ENCODE measurements at places on chromosomes 16 and 17.

GRCh38 chr16:66752958-66753357, 1.5 kb upstream of the DYNC1LI2 start:
- no peak for DNase-seq

- peak; percentile 55 for DNase-seq
Measured at GRCh38 chr17:2336852-2337543, at the start of gene SGSM2. Gene SGSM2, plus strand, starts transcription at chr17:2337501. Its CDS starts 188 bp downstream, at chr17:2337689.

- peak; percentile 45 for DNase-seq
Measured at GRCh38 chr17:1108765-1109605, 70.8 kb downstream of the ABR start.

GRCh38 chr16:35741546-35741945, 2282.1 kb downstream of the TP53TG3F start:
- DNase-seq: no peak

DNA sequence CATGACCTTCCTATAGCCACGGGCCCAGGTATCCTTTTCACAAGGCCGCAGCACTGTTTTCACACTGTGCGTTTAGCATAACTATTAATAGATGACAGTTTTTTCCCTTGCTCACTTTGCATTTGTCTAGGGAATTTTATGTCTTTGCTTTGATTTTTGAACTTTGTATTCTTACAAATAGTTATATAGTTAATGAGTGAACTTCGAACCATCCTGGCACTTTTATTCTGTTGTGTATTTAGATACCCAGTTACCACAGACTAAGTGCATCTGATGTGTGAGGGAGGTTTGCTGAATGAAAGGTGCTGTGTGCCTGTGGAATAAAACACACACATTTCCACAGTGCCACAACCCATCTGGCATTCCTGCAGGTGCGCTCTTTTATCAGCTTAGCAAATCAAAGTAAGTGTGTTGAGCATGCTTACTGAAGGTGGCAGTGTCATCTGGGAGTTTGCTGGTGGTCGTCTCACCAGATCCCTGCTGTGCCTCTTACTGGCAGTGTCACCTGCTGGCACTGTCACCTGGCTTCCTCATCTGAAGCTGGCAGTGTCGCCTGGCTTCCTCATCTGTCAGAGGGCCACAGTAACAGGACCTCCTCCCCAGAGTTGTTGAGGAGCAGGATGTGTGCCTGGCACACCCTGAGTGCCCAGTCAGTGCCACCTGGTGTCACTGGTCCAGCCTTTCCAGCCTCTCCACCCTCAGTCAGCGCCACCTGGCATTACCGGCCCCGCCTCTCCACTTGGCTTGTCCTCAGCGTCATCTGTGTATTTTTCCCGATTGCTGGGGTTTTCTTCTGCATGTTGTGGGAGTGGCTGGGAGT, 37.6 kb downstream of the USP10 start:
- no peak for DNase-seq

DNA sequence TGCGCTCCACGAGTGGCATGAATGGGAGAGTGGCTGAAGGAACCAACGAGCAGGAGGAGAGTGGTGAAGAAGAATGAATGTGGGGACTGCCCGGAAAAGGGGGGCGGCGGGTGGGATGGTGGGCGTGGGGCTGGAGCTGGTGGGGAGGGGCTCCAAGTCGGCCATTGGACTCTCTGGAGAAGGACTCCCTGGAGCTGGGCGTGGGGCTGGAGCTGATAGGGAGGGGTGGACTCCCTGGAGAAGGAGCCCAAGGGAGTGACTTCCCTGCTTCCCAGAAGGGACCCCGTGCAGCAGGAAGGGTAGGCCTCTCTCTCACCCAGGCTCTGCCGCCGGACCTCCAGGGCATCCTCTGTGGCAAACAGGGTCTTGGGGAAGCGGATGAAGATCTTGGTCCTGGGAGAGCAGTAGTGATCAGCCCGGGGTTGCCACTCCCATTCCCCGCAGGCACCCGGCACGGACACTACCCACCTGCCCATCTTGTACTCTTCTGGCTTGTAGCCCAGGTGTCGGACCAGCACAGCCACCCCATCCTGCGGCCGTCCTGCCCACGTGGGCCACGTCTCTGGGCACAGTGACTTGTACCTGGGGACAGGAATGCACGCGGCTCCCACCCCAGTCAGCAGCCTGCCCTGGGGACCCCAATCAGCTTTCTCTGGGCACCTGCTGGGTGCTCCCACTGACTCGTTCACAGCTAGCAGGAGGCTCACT, 14.9 kb upstream of the CRK start:
- DNase-seq: no peak

DNA sequence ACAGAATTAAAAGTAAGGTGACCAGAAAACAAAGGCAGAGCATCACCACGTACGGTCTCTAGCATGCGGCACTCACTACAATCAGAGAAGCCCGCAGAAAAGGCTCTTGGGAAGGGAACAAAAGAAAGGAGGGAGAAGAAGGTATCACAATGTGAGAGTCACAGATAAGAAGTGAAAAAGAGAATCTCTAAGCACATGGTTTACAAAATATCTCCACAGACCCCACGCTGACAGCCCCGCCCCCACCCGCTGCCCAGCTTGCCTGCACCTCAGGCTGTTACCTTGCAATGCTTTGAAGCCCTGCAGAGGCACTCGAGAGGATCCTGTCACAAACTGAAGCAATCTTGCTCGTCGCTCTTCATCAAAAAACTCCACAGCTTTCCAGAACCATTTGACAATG, 40.5 kb downstream of the CEP95 start:
- DNase-seq: no peak

GRCh38 chr17:43723697-43724359, 34.8 kb downstream of the SOST start:
- DNase-seq: no peak

DNA sequence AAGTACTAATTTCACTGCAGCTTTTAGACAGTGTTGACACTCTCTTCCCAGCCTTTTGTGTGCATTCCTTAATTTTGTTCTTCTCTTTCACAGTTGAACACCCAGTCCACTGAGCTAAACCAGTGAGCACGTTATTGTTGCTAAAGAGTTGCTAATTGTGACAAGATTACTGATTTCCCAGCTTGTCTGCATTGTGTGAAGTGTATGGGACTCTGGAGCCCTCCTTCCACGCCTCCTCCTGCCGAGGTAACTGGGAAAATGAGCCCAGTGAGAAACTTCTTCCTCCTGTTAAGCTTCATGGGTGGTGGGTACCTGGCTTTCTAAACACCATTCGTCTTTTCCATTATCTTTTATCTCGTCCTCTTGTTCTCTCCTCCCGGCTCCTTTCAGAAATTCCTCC, 29.8 kb upstream of the DNAH17 start:
- DNase-seq: no peak

- DNase-seq: no peak
Measured at GRCh38 chr16:20850981-20851380, 44.7 kb downstream of the REXO5 start.

- no peak for DNase-seq
Measured at GRCh38 chr17:32880671-32881453, 3.9 kb upstream of the MYO1D start.

GRCh38 chr16:56989988-56990387, 631 bp downstream of the NLRC5 start:
- DNase-seq: no peak

- no peak for DNase-seq
Measured at GRCh38 chr16:87897521-87898505, 28.5 kb upstream of the SLC7A5 start.

DNA sequence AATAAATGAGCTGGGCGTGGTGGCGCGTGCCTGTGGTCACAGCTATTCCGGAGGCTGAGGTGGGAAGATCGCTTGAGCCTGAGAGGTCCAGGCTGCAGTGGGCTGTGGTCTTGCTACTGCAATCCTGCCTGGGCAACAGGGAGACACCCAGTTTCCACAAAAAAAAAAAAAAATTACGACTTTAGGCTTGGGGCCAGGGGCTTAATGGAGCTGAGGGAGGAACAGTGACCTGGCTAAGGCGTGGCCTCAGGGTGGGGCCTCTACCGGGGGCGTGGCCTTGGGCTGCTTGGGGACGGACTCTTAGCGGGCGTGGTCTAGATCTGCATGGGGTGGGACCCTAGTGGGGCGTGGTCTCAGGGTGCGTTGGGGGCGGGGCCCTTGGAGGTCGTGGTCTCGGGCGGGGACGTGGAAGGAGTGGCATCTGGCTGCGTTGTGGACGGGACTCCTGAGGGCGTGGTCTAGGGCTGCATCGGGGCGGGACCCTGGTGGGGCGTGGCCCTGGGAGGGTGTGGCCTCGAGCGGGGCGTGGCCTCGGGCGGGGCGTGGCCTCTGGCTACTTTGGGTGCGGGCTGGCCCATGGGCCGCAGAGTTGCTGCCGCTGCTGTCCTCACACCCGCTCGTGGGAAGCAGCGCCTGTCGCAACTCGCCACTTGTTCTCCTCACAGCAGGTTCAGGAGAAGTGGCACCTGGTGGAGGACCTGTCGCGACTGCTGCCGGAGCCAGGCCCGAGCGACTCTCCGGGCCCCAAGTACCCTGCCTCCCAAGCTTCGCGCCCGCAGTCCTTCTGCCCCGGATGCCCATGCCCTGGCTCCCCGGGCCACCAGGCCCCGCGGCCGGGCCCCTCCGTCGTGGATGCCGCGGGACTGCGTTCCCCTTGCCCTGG, 5.8 kb upstream of the C17orf99 start:
- DNase-seq: peak; percentile 89

DNA sequence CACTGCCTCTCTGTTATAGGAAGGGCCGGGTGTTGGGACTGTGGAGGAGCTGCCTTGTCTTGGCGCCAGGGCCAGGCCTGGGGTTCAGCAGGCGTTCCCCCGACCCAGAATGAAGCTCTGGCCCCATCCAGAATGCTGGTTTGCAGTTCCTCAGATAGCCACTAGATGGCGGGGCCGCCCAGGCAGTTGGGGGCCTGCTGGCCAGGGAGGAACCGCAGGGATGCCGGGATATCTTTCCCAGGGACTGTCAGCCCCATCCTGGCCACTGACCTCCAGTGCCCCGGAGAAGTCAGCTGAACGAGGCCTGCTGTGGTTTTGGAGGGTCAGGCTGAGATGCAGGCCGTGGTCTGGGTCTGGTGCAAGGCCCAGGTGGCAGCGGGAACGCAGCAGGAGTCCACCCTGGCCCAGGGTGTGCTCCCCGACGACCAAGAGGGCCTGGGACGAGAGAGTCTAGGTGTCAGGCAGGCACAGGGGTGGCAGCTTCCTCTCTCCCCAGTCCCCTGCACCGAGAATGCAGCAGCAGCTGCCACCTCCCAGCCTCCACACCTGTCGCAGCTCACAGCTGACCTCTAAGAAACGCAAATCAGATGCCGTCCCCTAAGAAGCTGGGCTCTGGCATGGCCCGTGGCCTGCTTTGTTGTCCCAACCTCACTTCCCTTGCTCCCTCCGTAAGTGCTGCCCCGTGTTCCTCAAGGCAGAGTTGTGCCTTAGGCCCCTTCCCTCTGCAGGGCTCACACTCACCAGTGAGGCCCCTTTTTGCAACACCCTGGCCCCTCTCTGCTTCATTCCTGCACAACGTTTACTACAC, 51.2 kb downstream of the RMI2 start:
- DNase-seq: peak; percentile 86

GRCh38 chr16:11006656-11007055, 62.3 kb downstream of the CLEC16A start:
- DNase-seq: no peak

GRCh38 chr16:27894386-27894785, 169.1 kb downstream of the GSG1L start:
- DNase-seq: no peak

DNA sequence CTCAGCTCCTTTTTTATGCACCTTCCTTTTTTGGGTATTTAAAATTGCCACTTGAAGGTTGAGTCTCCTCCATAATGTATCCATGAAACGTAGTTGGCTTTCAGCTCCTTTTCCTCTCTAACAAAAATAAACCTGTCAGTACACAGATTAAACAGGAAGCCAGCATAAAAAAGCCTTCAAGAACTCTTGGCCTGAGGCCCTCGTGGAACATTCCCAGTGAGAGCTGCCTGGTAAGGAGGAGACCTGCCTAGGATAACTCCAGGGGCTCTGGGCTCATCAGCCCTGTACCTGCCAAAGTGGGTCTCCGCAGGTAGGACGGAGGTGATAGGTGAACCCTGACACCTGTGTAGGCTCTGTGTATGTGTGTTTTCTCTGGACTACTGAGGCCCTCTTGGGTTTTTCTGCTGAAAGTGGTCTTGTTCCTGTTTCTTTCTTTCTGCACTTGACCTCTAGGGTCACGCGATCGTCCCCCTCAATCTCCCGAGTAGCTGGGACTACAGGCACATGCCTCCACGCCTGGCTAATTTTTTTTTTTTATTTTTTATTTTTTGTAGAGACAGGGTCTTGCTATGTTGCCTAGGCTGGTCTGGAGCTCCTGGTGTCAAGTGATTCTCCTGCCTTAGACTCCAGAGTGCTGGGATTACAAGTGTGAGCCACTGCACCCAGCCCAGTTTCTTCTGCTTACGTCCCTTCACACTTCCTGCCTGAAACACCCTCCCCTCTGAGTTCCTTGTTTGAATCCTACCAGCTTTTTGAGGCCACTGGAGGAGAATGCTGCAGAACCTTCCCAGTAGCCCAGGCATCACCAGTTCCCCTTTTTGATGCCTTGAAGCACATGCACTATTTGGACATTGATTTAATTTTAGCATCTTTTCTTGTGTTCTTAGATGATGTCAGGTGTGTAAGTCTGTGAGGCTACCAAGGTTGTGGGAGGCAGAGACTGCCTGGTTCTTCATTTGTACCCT, 9.8 kb downstream of the PGS1 start:
- no peak for DNase-seq

DNA sequence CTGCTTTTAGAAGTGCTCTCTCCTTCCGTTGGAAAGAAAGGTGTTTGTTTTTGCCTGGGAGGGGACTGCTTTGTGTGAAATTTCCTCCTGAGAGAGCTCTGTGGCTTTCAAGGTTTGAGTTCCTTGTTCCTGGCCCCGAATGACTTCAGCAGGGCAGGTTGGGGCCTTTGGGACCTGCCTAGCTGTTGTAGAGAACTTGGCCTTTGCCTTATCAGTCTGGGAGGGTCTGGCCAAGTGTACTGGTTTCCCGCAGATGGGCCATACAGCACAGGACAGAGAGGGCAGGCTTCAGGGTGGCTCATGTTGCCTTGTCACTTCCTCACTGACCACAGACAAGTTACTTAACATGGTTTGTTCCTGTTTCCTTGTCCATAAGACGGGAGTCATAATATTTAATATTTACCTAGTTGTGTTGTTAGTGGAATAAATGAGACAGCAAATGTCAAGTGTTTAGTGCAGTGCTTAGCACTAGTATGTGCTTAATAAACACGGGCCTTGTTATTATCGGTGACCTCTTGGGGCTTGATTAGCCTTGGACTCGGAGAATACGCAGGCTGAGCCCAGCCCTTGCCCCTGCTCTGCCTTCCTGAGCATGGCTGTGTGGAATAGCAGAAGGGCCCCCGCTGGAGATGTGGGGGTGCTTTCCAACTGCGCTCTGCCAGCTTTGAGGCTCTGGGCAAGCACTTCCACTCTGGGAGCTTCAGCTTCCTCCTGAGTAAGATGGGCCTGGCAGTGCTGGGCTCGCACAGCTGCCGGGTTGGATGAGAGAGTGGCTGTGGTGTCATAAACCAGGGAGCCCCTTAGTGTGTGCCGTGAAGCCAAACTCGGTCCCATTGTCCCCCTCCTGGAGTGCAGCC, 6.6 kb downstream of the PRSS8 start:
- peak; percentile 53 for DNase-seq
